Mesothelial cell of epicardium (in vitro differentiated cells): ENCODE measurements at places on chromosomes 4 and X. TPM values are rescaled to one million over a fixed set of nuclear protein-coding genes. Genes with fewer than 3 reads are reported as not detected.

The GAR1 gene
- 25.6 to 29.5 TPM (median 27.8 TPM) in 3 replicates for total RNA-seq

The MAGEA9B gene
- not detected in 3 replicates for total RNA-seq

The GYG2 gene
- 60.8 to 68.1 TPM (median 62.8 TPM) in 3 replicates for total RNA-seq

The PCDH18 gene
- 112 to 127 TPM (median 121 TPM) in 3 replicates for total RNA-seq

The BMPR1B gene
- total RNA-seq: 2.4 to 3.3 TPM (median 2.6 TPM) in 3 replicates

The CLDN34 gene
- total RNA-seq: 0.71 to 1.1 TPM (median 0.84 TPM) in 3 replicates

The SERPINA7 gene
- total RNA-seq: not detected in 3 replicates

The ACOX3 gene
- total RNA-seq: 57.5 to 60.0 TPM (median 59.7 TPM) in 3 replicates

The CFP gene
- 0.97 to 1.2 TPM (median 0.99 TPM) in 3 replicates for total RNA-seq

The RTL5 gene
- 36.1 to 37.5 TPM (median 36.4 TPM) in 3 replicates for total RNA-seq

The TCEAL7 gene
- total RNA-seq: 16.6 to 21.4 TPM (median 20.2 TPM) in 3 replicates

The HMGB2 gene
- total RNA-seq: 95.2 to 98.6 TPM (median 98.4 TPM) in 3 replicates

The TXK gene
- total RNA-seq: 1.5 to 1.7 TPM (median 1.7 TPM) in 3 replicates

The LINC00632 gene
- total RNA-seq: 283 to 308 TPM (median 293 TPM) in 3 replicates

The ARMCX4 gene
- total RNA-seq: 29.0 to 30.8 TPM (median 29.4 TPM) in 3 replicates

The TKTL1 gene
- 0.20 to 0.59 TPM (median 0.38 TPM) in 3 replicates for total RNA-seq

The ARHGAP6 gene
- 5.3 to 5.6 TPM (median 5.4 TPM) in 3 replicates for total RNA-seq

The CC2D2A gene
- 20.8 to 24.0 TPM (median 20.9 TPM) in 3 replicates for total RNA-seq

The IL13RA1 gene
- 24.3 to 24.7 TPM (median 24.5 TPM) in 3 replicates for total RNA-seq

The ASB9 gene
- total RNA-seq: 1.3 to 2.1 TPM (median 1.3 TPM) in 3 replicates

The CENPE gene
- total RNA-seq: 13.3 to 15.6 TPM (median 14.2 TPM) in 3 replicates

The CXorf51B gene
- not detected in 3 replicates for total RNA-seq

The ARSD gene
- 54.5 to 55.6 TPM (median 55.5 TPM) in 3 replicates for total RNA-seq

The MAP3K15 gene
- 1.3 to 1.6 TPM (median 1.4 TPM) in 3 replicates for total RNA-seq

The TLR2 gene
- total RNA-seq: 2.4 to 3.0 TPM (median 2.9 TPM) in 3 replicates

The RBM47 gene
- total RNA-seq: 37.8 to 41.5 TPM (median 41.0 TPM) in 3 replicates

The FGF5 gene
- total RNA-seq: 0.07 to 0.09 TPM (median 0.07 TPM) in 3 replicates

The HTT gene
- total RNA-seq: 69.1 to 73.6 TPM (median 70.4 TPM) in 3 replicates

The TRIM61 gene
- total RNA-seq: 1.6 to 2.4 TPM (median 2.2 TPM) in 3 replicates

The WDR13 gene
- total RNA-seq: 85.8 to 98.6 TPM (median 88.8 TPM) in 3 replicates

The HSD17B13 gene
- total RNA-seq: 0.16 to 0.20 TPM (median 0.18 TPM) in 3 replicates

The IL9R gene
- total RNA-seq: 0.16 TPM in 2 of 3 replicates, not detected in the other

The KLB gene
- total RNA-seq: not detected in 3 replicates

The ERAS gene
- 0.33 to 0.63 TPM (median 0.54 TPM) in 3 replicates for total RNA-seq

The TECRL gene
- 0.40 to 0.94 TPM (median 0.70 TPM) in 3 replicates for total RNA-seq

The NALF2 gene
- 0.05 to 0.11 TPM in 2 of 3 replicates, not detected in the other for total RNA-seq

The GIMD1 gene
- not detected in 3 replicates for total RNA-seq

The MAGEA6 gene
- not detected in 3 replicates for total RNA-seq

The SETD7 gene
- total RNA-seq: 15.4 to 18.0 TPM (median 17.5 TPM) in 3 replicates

The CENPVL1 gene
- total RNA-seq: 0.31 to 0.68 TPM (median 0.49 TPM) in 3 replicates

The UNC5C gene
- 76.7 to 77.9 TPM (median 77.1 TPM) in 3 replicates for total RNA-seq

The GJB1 gene
- total RNA-seq: 0.11 TPM in 1 of 3 replicates, not detected in the others

The SHOX gene
- not detected in 3 replicates for total RNA-seq

The DACH2 gene
- 13.7 to 16.3 TPM (median 15.8 TPM) in 3 replicates for total RNA-seq

The CXCL1 gene
- 0.47 to 0.77 TPM (median 0.74 TPM) in 3 replicates for total RNA-seq

The MTTP gene
- 0.43 to 0.75 TPM in 2 of 3 replicates, not detected in the other for total RNA-seq

The SNCA gene
- total RNA-seq: 14.8 to 18.3 TPM (median 15.7 TPM) in 3 replicates

The MYL5 gene
- total RNA-seq: 25.0 to 32.1 TPM (median 32.0 TPM) in 3 replicates

The CRMP1 gene
- total RNA-seq: 14.6 to 16.5 TPM (median 15.7 TPM) in 3 replicates
